Lung microvascular endothelial cell (primary cell): ENCODE measurements at places on chromosomes 2 and 18. TPM values are rescaled to one million over a fixed set of nuclear protein-coding genes. Genes with fewer than 3 reads are reported as not detected.

Gene UCN
- 0.40 and 0.44 TPM in 2 replicates for total RNA-seq

DNA sequence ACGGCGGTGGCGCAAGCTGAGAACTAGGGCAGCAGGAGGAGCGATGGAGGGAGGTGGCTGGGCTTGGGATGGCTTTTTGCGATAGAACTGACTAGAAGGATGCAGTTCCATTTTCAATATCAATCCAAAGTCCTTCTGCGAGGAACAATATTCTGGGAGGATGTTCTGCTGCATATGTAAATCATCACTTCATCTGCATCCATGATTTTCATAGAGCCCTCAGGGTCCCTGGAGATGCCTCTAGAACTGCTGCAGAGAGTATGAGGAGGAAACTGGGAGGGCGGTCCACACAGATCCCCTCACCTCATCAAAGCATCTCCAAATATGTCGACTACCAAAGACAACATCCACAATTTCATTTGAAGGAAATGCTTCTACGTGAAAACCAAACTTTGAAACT, 20.8 kb downstream of the CACNB4 start:
- DNase-seq: no peak

GRCh38 chr18:50560681-50561629, 1.1 kb downstream of the MAPK4 start:
- DNase-seq: peak; percentile 1

DNA sequence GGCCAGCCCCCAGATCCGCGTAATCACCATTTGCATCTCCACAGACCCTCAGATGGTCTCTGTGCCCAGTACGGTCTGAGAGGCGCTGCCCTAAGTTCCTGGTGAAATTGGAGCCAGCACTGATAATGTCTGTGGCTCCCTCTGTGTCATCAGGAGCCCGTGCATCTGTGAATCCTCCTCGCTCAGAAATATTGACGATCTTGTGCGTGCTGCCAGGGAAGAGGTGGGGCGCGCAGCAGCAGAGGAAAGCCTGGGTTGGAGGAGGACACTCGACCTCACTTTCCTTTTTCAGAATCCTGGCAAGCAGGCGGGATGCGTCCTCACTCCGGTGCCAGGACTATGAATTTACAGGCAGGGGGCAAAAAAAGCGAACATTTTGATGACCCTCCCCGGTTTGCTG, 686.1 kb upstream of the SALL3 start:
- DNase-seq: no peak

DNA sequence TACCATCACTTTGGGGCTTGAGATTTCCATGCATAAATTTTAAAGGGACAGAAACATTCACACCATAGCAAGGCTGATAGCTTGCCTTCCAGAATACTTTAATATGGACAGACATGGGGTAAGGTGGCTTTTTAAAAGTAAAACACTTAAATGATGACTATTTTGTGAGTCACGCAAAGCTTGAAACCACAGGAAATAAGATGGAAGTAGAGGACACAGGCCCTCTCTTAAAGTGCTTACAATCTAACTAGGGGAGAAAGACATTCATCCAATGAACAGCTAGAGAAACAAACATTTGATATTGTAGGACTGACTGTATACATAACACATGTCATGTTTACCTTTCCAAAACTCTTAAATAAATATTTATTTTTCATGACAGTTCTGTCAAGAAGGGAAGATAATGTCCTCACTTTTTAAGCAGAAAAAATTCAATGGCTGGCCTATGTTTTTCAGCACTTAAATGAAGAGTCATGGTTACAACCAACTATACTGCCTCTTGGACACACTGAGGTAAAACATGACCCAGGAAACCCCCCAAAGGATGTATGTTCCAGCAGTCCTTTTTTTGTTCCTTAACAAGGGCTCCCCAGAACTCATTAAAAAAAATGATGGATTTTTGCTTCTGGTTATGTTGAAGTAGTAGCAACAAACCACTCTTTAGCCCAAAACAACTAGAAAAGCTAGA, 120.0 kb upstream of the RBMS1 start:
- DNase-seq: peak; percentile 75

DNA sequence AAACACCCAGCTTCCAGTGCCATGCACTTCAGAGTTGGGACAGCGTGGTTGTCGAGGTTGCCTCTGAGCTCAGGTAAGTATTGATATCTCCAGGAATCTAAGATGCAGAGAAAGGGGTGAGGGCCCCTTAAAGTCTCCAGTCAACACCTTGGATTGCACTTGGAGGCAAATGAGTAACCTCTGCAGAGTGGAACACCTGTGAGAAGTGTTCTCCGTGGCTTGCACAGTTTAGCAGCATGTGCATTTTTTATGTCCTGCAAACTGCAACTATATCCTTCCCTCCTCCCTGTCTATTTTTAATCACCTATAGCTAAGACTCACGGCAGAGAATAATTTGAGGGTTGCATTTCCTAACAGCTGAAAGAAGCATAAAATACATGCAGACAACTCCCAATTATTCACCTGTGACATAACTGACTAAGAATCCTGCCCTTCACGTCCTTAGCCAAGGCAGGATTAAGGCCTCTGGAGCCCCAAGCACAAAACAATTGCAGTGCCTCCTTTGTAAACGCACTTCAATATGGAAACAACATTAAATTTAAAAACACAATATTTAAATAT, 1.6 kb upstream of the ZNF385B start:
- no peak for DNase-seq

Gene PCARE
- total RNA-seq: not detected in 2 replicates

Gene TDRD15
- not detected in 2 replicates for total RNA-seq

Gene PAIP2B
- total RNA-seq: 0.65 and 1.8 TPM in 2 replicates

Gene DHRS9
- not detected in 2 replicates for total RNA-seq

Gene UPP2
- total RNA-seq: not detected in 2 replicates

Gene RIT2
- total RNA-seq: not detected in 2 replicates

GRCh38 chr18:51664236-51664635, 466.8 kb upstream of the MEX3C start:
- DNase-seq: no peak

Gene SIX2
- total RNA-seq: not detected in 2 replicates

Gene ERMN
- not detected in 2 replicates for total RNA-seq

DNA sequence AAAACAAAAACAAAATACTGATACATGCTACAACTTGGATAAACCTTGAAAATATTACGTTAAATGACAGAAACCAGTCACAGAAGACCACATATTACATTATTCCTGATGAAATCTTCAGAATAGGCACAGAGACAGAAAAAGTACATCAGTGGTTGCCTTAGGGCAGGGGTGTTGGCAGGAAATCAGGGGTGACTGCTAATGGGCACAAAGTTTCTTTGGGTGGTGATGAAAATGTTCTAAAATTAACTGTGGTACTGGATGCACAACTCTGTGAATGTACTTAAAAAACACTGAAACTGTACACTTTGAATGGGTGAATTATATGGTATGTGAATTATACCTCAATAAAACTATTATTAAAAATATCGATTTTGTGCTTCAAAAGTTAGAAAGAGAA, 16.6 kb downstream of the NCKAP1 start:
- no peak for DNase-seq

DNA sequence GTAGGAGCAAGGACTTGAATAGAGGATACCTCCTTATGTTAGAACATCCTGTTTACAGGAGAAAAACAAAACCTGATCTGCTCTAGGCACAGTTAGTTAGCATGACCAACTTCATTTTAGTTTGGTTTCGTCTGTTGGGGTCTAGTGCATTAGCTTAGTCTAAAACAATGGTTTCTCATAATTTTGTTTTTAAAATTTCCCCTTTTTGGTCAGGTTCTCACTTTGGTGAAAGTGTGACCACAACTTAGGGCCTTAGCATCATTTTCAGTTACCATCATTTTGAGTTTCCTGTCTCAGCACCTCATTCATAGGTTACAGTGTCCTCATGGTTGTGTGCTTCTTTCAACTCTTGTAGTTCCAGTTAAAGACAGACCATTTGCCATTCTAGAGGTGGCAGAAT, 1277.0 kb upstream of the SLC39A10 start:
- no peak for DNase-seq

GRCh38 chr2:148814860-148815419, 60.1 kb upstream of the KIF5C start:
- no peak for DNase-seq

GRCh38 chr2:97747285-97747684, 33.9 kb downstream of the ZAP70 start:
- no peak for DNase-seq

DNA sequence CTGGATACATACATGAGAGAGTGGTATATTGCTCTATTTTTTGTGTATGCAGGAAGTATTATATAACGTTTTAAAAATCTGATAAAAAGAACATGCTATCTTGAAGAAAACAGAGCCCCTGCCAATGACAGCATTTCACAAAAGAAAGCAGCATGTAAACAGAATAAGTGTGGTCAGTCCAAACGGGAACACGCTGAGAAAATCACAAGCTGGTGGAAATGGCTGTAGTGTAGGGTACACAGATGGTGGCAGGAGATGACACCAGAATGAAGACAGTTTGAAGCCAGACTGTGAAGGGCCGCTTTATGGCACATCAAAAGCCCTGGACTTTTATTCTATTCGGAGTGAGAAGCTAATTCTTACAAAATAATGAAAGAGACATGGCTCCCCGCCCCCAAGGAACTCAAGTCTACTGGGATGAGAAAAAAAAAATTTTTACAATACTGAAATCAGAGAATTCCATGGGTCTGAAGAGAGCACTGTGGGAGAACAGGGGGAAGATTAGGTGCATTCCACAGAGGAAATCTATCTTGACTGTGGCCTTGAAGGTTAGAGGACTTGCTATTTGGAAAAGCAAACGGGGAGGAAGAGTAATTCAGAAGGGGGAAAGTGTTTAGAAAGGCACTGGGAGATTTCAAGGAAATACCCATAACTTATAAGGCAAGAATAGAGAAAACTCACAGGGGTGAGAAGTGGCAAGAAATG, 217.7 kb upstream of the SMAD7 start:
- no peak for DNase-seq
